HT-29 (cell line): ENCODE measurements at places on chromosomes 3 and 15. TPM values are rescaled to one million over a fixed set of nuclear protein-coding genes. Genes with fewer than 3 reads are reported as not detected.
A peak's percentile ranks its signal among the peaks of the same experiment; 100 is the strongest.

DNA sequence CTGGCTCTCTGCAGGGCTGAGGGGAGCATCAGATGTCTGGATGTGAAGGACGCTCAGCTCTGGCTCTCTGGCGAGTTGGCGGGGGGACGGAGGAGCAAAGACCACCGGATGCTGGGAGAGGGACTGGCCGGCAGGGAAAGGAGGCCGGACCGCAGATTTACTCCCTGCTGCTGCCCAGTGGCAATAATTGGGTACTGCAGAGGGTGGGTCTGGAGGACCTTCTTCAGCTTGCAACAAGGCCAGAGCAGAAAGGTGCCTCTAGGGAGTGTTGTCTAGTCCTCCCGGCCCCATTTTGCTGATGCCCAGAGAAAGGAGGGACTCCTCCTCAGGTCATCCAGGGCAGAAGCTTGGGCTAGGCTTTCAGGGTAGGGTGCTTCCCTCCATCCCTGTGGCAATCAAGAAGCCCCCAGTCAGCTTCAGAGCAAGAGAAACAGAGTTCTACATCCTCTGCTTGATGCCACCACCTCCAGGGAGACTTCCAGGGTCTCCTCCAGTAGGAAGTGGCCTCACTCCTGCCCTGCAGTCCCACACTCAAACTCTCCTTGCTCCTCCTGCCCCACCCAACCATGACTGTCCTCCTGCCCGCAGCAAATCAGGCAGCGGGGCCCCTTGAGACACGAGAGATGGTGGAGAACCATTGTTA lies 20.3 kb upstream of the CSPG4 start:
- peak; percentile 80 for DNase-seq

DNA sequence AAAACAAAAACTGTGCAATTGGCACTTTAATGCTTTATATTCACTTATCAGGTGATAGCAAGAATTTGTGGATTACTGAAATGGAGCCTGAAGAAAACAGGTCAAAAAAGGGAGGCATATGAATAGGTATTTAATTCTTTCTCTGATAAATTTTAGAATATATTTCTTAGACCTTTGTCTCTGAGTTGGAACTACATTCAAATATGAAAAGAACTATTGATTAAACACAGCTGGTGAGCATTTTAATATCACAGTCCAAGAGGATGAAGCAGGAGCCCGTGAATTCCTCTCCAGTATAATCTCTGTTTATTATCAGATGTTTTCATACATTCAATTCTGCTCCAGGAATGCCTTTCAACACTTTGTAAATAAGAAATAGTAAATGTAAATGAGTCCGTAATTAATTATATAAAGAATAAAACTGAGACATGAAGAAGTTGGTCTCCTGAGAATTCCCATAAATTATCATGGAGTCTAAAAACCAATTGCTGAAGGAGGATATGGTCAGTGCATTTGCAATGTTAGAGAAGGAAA lies 86.3 kb upstream of the ARHGEF26 start:
- no peak for DNase-seq

The RBP2 gene
- not detected in 2 replicates for total RNA-seq

The SEMA6D gene
- total RNA-seq: not detected in 2 replicates
